Psoas muscle (tissue), 8 donors: ENCODE measurements at places on chromosomes 5 and 9. TPM values are rescaled to one million over a fixed set of nuclear protein-coding genes. Genes with fewer than 3 reads are reported as not detected.

- DNase-seq = no peak
Observed at GRCh38 chr5:57034201-57034916, 82.4 kb upstream of the MIER3 start.

GRCh38 chr9:94553029-94553938 is 1.6 kb upstream of the PCAT7 start:
- no peak for DNase-seq

DNA sequence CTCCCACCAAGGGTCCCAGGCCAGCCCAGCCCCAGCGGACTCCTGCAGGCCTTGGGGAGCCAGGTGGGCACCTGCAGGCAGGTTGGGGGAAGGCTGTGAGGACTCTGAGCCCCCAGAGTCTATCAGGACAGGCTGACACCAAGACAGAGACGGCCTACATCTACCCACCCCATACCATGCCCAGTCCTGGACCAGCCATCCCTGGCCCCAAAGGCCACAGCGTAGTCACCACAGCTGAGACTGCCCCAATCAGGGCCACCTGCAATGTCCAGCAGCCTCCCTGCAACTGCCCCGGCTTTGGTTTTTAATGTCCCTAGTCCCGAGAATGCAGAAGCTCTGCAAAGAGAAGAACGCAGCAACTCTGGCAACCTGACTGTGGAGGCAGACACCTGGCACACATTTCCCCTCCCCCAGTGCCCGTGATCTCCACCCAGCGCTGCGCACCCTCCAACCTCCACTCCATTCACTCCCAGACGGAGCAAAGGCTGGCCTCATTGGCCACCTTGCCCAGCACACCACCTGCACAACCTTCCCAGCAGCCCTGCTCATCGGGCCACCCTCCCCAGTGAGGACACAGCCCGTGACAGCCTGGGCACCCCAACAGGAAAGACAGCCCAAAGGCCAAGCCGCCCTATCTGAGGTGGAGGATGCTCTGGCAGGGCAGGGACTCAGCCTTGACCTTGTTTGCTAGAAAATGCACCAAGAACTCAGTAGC is 14.9 kb downstream of the ADAMTS2 start:
- DNase-seq = no peak

GRCh38 chr9:2872250-2872930 is 28.5 kb upstream of the PUM3 start:
- DNase-seq = no peak

- DNase-seq = no peak
Observed at GRCh38 chr5:116152169-116152568, 67.3 kb downstream of the COMMD10 start.

GRCh38 chr5:80284720-80285119 is 28.9 kb upstream of the SERINC5 start:
- no peak for DNase-seq

DNA sequence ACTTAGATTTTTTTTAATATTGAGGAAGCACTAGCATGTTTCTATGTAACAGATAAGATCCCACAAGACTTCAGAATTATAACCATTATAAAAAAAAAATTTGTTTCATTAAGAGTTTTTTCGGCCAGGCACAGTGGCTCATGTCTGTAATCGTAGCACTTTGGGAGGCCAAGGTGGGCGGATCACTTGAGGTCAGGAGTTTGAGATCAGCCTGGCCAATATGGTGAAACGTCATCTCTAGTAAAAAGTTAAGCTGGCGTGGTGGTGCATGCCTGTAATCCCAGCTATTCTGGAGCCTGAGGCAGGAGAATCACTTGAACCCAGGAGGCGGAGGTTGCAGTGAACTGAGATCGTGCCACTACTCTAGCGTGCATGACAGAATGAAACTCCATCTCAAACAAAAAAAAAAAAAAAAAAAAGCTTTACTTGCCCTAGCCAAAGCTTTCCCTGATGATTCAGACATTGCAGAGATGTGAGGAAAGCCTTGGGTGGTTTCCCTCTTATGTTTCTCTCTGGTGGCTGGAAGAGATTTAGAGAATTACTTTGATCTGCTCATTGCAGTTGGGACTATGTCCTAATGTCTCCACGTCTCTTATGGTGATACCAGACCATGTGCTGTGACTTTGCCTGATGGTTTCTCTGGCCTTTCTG is 65.4 kb downstream of the EGFLAM start:
- DNase-seq = peak; percentile 32

- no peak for DNase-seq
Observed at GRCh38 chr5:126818736-126819135, 41.8 kb downstream of the LMNB1 start.

GRCh38 chr9:134061688-134062371 is 6.0 kb downstream of the BRD3 start:
- DNase-seq = peak; percentile 86

GRCh38 chr9:107874137-107874536 is 384.6 kb upstream of the KLF4 start:
- no peak for DNase-seq

DNA sequence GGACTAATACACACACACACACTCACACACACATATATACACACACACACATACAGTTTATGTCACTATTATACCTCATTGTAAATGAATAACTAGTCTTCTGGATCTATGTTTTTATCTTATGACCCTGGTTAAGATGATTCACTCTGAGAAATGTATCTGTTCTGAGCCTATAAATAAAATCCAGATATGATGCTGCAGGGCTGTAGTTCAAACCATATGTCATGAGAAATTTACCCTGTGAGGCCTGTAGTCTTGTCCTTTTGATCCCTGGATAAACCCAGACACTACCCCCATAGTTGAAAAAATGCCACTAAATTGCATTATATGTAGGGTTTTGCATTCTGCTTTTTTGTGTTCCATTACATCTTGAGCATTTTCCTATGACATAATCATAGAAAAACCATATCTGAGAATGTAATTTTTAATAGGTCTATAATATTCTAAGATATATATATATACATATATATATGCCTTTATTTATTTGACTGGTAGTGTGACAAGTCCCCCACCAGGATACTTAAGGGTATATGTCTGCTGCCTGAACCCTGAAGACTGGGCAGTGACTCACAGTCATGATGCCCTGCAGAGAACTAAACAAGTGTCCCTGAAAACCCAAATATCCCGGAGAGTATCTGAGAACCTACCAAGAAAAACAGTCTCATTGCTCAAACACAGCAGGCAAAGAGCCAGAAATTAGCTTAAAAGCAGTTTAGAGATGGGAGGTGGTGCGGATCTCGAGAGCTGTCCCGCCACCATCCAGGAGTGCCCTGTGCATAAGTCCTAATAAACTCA is 18.4 kb upstream of the ALDOB start:
- DNase-seq = no peak

DNA sequence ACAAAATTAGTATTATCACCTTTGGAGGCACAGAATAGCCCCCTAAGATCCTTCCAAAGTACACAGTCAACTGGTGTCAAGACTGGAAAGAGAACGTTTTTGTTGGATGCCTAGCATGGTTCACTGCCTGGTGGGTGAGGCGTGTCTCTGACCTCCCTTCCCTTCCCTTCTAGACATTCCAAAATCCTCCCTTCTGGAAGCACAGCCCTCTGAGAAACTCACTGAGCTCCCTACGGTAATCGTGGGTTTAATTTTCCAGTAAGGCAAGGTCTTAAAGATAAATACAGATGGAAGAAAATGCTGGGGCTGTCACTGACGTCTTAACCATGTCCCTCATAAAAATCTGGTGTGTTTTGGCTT is 138.8 kb downstream of the LIFR start:
- DNase-seq = no peak

DNA sequence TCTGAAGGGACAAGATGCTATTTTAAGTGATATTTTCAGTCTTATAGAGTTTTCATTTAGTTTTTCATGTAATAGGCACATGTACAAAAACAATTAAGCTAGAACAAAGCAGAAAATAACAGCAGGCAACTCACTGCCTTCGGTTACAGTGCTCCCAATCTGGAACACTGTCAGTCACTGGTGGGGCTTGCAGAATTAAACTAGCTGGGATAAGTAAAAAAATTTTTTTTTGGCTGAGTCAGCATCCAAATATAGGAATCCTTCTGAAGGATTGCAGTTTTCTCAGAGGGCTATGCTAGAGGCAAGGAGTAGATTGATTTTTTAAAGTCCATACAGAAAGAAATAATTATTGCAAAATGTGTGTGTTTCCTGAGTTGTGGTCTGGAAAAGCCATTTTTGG is 250.2 kb upstream of the RFX3 start:
- DNase-seq = no peak

DNA sequence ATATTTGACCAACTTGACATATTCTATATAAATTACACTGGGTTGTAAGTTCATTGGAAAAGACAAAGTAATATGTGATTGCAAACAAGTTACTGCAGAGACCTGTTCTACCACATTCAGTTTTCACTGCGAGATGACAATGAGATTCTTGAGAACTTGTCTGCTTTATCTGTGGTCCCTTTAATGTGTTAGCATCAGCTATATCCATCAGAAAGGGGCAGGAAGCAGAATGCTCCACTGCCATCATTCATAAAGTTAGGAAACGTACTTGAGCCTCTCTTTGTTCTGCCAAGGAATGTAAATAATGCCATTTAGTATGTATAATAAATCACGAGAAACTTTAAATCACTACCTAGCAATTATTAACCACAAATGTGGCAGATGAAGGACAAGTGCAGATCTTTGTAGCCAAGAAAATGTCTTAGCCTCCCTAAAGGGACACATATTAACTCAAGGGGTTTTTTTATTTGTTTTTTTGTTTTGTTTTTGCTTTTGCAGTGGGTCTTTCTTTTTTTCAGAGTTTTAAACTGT is 59.4 kb downstream of the GIN1 start:
- no peak for DNase-seq

- no peak for DNase-seq
Observed at GRCh38 chr5:56402266-56403220, 169.4 kb upstream of the ANKRD55 start.

GRCh38 chr5:96280946-96281393 is 152.1 kb downstream of the PCSK1 start:
- DNase-seq = no peak

DNA sequence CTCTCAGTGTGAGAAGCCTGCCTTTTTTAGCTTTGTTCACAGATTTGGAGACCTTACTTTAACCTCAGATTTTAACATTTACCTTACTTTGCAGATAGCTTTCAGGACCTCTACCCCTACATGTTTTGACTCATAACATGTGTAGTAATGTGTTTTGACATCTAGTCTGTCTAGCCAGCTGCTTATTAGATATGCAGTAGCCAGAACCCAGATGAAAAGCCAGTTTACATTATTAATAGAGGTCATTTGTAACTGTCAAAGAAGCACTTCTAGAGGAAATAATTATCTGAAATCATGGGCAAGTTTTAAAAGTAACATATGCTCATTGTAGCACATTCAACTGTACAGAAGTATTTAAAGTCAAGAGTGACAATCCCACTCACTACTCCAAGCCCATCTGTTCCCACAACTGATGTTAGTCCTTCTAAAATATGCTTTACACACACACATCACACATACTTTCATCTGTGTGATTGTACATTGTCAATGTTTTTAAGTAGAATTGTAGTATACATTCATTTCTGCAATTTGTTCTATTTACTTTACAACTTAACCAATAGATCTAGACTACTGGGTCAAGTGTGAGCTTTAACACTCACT is 71.8 kb upstream of the NIPAL4 start:
- no peak for DNase-seq

DNA sequence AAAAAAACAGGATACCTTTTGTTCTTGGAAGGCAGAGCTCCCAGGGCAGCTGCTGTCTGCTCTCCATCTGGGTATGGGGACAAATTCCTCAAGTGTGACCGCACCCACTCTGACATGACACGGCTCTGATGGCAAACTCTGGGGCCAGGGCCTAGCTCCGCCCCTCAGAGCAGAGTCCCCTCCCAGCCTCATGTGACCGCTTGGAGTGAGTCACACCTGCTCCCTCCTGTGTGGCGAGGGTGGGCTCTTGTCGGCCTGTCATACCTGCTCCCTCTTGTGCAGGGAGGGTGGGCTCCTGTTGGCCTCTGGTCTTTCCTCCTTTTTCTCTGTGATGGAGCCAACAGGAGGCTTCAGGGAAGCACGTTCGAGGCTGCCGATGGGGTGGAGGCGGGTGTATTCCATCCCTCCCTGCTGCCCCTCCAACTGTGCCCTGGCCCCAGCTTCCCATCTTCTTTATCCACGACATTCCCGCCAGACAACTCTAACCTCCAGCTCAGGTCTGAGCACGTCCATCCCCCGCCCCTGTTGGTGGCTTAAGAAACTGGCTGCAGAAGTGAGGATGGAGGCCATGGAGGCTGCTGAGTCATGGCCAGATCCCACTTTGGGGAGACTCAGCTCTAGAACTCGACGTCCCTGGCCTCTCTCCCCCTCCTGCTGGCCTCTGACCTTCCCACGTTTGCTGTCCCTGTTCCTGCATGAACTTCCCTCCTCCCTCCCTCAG is 65.3 kb downstream of the OLFM1 start:
- DNase-seq = no peak

DNA sequence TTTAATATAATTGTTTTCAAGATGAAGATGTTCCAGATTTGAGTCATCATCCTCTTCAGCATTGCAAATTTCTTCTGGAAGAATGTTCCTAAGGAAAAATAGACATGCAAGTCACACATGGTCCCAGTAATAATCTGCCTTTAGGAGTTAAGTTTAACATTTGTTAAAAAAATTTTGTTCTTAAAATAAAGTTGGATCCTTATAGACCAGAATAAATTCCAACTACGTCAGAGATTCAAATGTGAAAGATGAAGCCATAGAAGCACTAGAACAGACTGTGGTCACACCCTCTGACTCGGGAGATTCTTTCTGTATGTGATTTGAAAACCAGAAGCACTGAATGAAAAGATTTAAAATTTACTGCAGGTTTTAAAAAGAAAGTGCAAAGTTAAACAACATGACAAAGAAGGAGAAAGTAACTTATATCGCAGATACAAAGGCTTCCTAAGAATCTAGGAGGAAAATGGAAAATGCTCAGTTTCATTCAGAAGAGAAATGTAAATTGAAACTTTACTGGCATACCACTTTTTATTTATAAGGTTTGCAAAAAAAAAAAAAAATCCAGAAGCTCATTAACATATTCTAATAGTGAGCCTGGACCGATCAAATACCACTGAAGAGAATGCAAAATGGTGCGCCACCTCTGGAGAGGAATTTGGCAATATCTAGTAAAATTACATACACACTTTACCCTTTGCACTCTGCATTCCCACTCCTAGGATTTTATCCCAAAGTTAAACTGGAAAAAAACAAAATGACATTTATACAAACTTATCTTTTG is 14.3 kb upstream of the ASPN start:
- no peak for DNase-seq

GRCh38 chr9:94611638-94612068 is 18.0 kb upstream of the FBP2 start:
- DNase-seq = no peak

ACTBL2 gene
- total RNA-seq = not detected

TAF11L10 gene
- not detected for total RNA-seq

CTSV gene
- total RNA-seq = 0.17 TPM

NUDT12 gene
- 10.3 TPM for total RNA-seq

C9orf72 gene
- total RNA-seq = 26.8 TPM

RMRP gene
- total RNA-seq = 8,713 TPM

CHMP5 gene
- 40.8 TPM for total RNA-seq

FAM169A gene
- not detected for total RNA-seq

IFNK gene
- not detected for total RNA-seq

OBP2B gene
- total RNA-seq = not detected

OMD gene
- 0.97 TPM for total RNA-seq
